ENCODE measurements at places on chromosomes 12 and 14.
A peak's percentile ranks its signal among the peaks of the same experiment; 100 is the strongest.

- DNase-seq: no peak
Observed at GRCh38 chr14:41498959-41499358, 107.7 kb upstream of the LRFN5 start.

DNA sequence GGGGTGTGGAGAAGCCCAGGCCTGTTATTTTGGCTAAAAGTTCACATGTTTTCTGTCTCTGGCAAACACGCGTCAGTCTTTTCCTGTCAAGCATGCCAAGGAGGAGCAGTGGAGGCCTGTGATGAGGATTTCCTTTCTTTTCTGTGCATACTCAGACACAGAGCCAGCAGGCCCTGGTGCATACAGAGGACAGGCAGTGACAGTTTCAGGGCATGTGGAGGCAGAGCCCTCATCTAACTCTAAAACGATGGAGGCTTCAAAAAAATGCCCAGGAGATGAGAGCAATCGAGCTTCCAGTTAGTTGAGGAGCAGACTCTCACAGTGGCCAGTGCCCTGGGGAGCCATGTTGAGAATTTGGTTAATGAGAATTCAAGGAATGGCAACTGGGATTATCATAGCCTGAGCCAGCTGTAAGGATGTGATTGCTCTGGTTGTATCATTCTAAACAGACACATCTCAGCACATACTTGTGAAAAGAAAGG is 66.5 kb downstream of the TRAFD1 start:
- DNase-seq: no peak

DNA sequence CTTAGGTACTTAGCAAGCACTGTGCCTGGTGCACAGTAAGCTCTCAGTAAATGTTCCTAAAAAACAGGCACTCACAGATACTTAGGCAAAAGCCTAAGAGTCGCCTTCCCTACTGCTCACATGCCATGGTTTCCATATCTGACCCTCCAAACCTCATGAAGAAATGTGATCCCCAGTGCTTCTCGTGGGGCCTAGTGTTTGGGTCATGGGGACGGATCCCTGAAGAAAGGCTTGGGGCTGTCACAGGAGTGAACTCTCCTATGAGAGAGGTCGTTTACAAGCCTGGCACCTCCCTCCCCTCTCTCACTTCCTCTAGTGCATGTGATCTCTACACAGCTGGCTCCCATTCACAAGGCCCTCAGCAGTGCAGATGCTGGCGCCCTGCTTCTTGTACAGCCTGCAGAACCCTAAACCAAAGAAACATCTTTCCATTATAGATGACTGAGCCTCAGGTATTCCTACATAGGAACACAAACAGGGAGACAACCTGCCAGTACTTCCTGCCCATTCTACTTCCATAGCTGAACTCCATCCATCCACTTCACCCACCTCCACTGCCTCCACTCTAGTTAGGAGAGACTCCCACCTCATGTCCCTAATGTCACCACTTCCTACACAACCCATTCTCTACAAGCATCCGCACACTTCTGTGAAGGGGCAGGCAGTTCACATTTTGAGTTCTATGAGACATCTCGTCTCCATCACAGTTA is 2.9 kb downstream of the SLC15A4 start:
- DNase-seq: no peak

DNA sequence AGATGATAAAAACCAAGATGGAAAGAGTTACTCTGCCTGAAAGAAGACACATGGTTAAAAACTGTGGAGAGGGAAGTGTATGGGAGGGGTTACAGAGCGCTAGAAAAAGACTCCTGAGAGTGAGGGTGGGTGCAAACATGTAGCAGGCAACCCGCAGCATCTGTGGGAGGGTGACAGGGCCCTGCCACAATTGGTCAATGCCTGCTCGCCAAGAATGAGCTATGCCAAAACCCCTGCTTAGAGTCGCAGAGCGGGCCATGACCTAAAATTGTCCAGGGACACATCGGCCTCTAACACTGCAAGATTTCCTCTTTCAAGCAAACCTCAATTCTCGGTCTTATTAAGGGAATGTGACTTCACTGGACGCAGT is 700 bp downstream of the PRKAG1 start:
- DNase-seq: no peak

- no peak for DNase-seq
Observed at GRCh38 chr12:102568276-102568675, 87.9 kb upstream of the IGF1 start.

DNA sequence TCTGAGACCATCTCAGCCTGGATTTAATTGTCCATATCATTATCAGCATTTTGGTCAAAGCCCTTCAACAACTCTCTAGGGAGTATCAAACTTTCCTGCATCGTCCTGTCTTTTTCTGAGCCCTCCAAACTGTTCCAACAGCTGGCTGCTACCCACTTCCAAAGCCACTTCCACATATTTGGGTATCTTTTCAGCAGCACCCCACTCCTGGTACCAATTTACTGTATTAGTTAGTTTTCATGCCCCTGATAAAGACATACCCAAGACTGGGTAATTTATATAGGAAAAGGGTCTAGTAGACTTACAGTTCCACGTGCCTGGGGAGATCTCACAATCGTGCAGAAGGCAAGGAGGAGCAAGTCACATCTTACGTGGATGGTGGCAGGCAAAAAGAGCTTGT is 33.1 kb upstream of the YBX3 start:
- no peak for DNase-seq

GRCh38 chr14:44804391-44804790 is 157.4 kb downstream of the KLHL28 start:
- no peak for DNase-seq

DNA sequence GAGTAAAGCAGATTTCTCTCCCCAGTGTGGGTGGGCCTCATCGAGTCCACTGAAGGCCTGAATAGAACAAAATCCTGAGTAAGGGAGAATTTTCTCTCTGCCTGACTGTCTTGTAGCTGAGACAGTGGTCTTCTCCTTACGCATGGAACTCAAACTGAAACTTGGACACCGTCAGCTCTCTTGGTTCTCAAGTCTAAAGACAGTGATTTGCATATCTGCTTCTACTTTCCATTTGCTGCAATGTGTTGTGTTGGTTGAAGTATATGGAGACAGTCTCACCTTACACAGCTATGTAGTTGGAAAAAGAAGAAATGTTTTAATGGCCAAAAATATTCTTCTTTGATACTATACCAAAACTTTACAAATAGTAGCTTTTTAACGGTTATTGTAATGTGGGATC is 160.2 kb upstream of the LMNTD1 start:
- no peak for DNase-seq

DNA sequence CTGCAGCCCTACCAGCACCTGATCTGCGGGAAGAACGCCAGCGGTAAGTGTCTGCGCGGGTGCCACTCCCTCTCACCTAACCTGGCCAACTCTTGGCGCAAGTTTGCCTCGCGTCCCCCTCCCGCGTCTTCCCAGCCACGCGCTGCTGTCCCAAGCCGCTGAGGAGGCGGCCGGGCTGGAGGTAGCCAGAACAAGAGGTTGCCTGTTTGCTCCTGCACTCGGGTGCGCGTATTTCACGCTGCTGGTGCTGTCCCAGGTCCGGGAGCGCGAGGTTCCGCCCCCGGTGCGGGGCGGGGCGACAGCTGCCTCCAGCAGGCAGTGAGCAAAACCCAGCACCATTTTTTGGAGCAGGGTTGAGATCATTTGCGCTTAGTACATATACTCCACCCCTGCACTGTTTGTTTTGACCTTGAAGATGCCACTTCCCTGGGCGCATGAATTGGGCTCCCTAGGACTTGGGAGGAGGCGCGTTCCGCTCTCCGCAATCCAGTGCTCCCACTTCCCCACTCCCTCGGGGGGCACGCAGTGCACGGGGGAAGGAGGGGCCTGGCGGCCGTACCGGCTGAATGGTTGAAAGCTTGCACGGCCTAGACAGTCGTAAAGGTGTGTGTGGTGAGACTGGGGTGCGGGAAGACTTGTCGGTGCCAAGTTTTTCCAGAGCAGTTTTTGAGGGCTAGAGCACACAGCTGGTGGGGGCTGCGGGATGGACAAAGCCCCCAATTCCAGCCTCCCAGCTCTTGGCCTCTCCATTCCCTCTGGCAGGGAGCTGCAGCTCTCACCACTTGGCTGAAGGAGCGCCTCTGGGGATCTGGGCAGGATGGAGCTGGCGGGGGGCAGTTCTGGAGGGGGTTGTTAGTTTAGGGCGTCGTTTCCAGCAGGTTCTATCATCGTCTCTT is 226.9 kb upstream of the CRY1 start:
- no peak for DNase-seq

GRCh38 chr12:115507951-115508722 is 769.4 kb downstream of the MED13L start:
- DNase-seq: no peak

GRCh38 chr12:53201639-53202038 is 5.4 kb downstream of the ITGB7 start:
- DNase-seq: no peak

DNA sequence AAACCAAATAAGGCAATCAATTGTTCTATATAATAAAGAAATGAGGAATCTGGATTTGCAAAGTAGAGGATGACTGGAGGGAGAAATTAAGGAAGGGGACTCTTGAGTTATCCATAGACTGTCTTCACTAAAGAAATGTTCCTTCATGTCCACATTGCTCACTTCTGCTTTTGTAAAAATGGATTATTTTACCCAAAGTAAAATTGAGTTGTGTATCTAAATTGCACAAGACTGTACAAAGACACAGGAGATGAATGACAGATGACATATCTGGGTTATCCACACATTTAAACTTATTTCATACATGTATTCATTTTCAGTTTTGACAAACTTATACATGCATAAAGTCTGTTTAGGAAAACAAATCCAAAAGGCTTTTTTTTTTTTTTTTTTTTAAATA is 11.3 kb downstream of the ATP2B1 start:
- DNase-seq: no peak

DNA sequence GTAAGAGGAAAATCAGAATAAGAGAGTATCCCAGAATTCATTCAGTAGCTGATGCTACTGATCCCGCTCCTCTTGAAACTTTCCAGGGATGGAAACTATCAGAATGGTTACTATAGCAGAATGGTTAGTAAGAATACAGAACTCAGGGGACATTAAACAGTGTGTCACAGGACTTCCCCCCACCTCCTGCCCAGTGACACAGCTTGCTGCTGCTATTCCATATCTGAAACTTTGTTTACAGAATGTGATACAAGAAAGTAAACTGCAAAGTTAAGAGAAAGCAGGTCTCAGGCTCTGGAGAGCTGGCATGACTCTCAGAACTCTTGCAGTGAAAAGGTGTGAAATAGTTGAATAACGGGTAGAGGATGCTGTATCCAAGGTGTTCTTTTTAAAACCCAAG is 3.4 kb downstream of the SPX start:
- no peak for DNase-seq

GRCh38 chr12:65495233-65495632 is 216.8 kb downstream of the MSRB3 start:
- no peak for DNase-seq

DNA sequence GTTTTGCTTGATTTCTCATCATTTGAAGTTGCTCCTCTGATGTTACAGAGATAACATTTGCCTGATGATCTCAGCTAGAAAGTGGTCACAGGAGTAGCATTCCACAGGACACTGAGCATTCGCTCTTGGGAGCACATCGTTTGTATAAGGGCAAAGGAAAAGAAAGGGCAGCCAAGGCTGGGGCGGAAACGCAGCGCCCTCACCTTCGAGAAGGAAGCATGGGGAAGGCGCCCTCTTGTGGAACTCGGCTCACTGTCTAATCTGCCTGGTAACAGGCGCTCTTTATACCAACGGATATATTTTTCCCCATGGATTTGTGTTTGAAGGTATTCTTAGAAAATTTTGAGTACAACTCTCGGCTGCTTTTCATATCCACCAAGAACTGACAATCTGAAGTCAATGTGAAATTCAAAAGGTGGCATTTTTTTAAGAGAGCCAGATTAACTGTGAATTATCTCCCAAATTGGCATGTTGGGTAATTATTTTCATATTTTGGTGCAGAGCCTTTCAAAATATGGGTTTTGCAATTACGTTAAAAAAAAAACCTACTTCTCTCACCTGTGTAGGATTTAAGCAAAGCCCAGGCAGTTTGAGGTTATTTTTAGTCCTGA is 172.7 kb downstream of the CAND1 start:
- peak; percentile 69 for DNase-seq

GRCh38 chr12:30978639-30979038 is 52.1 kb downstream of the TSPAN11 start:
- no peak for DNase-seq

GRCh38 chr14:74190927-74191575 is 48.2 kb upstream of the VSX2 start:
- DNase-seq: no peak
